ENCODE measurements at places on chromosomes 7 and 10.
A peak's percentile ranks its signal among the peaks of the same experiment; 100 is the strongest.

GRCh38 chr10:110668443-110668842 is 24.3 kb downstream of the RBM20 start:
- no peaks in the 10 kb centered on the region for H3K4me1 ChIP-seq
- no peaks in the 10 kb centered on the region for H3K27me3 ChIP-seq
- DNase-seq = no peak

DNA sequence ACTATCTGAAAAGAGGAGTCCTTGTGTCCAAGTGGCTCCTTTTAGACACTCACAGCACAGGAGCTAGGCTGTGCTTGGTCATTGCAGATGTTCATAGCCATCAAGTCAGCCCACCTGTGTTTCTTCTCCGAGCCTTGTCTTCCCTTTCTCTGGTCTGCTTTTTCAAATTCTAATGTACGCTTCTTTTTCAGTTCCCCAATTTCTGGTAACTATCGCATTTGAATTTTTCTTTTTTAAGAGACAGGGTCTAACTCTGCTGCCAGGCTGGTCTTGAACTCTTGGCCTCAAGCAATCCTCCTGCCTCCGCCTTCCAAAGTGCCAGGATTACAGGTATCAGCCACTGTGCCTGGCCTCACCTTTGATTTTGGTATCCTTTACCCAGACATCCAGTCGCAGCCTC is 18.9 kb downstream of the APBB1IP start:
- no peaks in the 10 kb centered on the region for H3K36me3 ChIP-seq
- no peaks in the 10 kb centered on the region for H3K4me1 ChIP-seq
- no peak overlapping the region for H3K27ac ChIP-seq
- no peak overlapping the region for H3K4me3 ChIP-seq
- DNase-seq = no peak

GRCh38 chr10:32023264-32023663 is 33.0 kb downstream of the KIF5B start:
- H3K27me3 ChIP-seq = no peaks in the 10 kb centered on the region
- H3K36me3 ChIP-seq = peaks cover 54% of the 10 kb centered on the region
- no peak for DNase-seq
- H3K4me3 ChIP-seq = no peak overlapping the region
- H3K4me1 ChIP-seq = no peaks in the 10 kb centered on the region

GRCh38 chr7:47493976-47494911 is 87.7 kb downstream of the TNS3 start:
- peak overlapping the region; percentile 20 for H3K27ac ChIP-seq
- no peaks in the 10 kb centered on the region for H3K27me3 ChIP-seq

DNA sequence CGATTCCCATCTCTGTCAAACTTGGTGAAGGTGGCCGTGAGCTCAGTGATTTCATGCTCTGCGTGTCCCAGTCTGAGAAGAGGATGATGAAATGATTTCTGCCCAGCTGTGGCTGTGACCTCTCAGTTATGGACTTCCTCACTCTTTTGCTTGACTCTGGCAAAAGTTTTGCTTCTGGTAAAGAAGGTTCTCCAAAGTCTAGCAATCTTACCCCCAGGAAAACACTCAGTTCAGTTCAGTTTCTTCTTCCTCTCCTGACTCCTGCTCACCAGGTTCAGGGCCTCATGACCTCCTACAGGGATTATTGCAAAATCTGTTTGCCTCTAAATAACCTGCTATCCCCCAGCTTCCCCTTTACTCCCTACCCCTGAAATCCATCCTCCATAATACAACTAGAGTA is 4.9 kb upstream of the BLOC1S2 start:
- H3K4me3 ChIP-seq = no peak overlapping the region
- H3K36me3 ChIP-seq = no peaks in the 10 kb centered on the region
- H3K27me3 ChIP-seq = no peaks in the 10 kb centered on the region
- peaks cover 8% of the 10 kb centered on the region for H3K4me1 ChIP-seq
- no peak overlapping the region for H3K27ac ChIP-seq
- DNase-seq = no peak

DNA sequence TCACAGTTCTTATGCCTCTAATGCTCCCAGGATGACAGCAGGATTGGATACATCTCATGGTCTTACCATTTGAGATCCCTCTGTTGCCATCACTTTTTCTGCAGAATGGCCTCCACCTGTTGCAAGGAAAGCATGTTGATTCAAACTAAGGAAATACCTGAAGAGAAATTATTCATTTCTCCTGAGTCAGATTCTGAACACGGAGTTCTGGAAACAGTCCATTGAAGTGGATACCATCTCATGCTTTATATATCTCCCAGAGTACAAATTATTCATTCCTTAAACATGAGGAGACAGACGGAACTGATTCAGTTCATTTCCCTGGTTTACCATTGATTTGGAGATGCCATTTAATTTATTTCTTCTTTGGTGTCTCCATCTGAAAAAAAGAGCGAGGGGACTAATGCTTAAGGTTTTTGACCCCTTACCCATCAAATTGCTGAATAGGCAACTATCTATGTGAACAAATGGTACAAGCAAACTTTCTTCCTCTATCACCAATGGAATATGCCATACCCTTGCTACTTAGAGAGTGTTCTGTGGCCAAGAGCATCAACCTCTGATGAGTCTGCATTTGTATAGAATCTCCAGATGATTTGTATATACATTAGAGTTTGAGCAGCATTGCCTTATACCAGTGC is 305.0 kb upstream of the LRGUK start:
- H3K4me3 ChIP-seq = no peak overlapping the region
- no peaks in the 10 kb centered on the region for H3K4me1 ChIP-seq
- peaks cover 7% of the 10 kb centered on the region for H3K36me3 ChIP-seq
- no peaks in the 10 kb centered on the region for H3K27me3 ChIP-seq

DNA sequence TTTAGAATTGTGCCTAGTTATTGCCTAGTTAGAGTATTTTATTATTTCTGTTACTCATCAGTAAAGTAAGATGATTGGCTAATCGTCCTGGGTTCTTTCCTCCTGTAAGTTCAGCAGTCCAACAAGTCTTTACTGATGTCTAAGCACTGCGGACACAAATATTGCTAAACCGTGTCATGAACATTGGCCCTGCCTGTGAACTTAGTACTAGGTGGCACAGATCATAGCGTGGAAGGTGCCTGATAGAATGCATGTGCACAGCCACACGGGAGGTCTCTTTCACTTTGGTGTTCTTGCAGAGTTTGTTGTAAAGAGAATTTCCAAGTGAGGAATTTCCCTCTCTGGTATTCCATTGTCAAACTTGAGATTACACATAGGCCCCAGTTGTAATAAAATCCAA is 38.0 kb downstream of the RBM33 start:
- H3K27me3 ChIP-seq = no peaks in the 10 kb centered on the region
- no peak for DNase-seq
- no peak overlapping the region for H3K4me3 ChIP-seq

DNA sequence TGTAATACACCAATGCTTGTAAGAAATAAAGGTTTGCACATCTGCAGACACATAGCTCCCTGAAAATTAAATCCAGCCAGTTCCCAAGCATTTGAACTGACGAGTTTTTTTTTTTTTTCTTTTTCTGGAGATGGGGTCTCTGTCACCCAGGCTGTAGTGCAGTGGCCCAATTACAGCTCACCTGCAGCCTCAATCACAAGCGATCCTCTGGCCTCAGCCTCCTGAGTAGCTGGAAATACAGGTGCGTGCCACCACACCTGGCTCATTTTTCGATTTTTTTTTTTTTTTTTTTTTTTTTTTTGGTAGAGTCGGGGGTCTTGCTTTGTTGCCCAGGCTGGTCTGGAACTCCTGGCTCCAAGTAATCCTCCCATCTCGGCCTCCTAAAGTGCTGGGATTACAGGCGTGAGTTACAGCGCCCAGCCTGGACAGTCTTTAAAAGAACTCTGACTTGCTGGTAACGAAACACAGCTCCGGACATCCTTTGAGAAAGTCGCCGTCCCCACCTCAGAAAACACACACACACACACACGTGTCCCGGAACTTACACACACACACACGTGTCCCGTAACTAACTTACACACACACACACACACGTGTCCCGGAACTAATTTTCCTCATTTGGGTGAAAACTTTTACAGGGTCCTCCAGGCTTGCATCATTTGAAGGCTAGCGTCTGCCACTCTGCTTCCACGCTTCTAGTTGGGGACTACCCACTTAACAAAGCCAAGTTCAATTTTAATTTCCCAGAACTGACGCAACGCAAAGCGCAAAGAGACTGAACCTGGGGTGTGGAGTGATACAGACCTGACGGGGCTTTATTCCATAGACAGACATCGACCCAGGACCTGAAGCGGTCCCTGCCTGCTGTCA is 18.6 kb downstream of the OCM2 start:
- DNase-seq = no peak
- no peaks in the 10 kb centered on the region for H3K27me3 ChIP-seq
- peak overlapping the region; percentile 71 for H3K27ac ChIP-seq

DNA sequence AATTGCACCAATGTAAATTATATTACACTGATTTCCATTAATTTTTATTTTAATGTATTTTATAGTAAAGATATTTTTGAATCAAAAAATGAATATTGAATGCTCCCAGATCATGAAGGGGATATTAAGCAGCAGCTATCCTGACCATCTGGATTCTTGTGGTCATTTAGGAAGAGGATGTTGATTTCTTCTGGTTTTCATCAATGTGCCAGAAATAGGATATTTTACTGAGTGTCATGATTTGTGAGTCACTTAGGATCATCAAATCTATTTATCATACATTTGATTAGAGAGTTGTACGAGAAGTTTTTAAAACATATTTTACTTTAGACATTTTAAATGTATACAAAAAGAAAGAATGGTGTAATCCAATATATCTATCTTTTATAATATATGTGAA is 366.3 kb upstream of the CHRM2 start:
- H3K36me3 ChIP-seq = no peaks in the 10 kb centered on the region
- no peak overlapping the region for H3K27ac ChIP-seq
- H3K27me3 ChIP-seq = no peaks in the 10 kb centered on the region
- no peak for DNase-seq
- H3K4me3 ChIP-seq = no peak overlapping the region
- no peaks in the 10 kb centered on the region for H3K4me1 ChIP-seq

DNA sequence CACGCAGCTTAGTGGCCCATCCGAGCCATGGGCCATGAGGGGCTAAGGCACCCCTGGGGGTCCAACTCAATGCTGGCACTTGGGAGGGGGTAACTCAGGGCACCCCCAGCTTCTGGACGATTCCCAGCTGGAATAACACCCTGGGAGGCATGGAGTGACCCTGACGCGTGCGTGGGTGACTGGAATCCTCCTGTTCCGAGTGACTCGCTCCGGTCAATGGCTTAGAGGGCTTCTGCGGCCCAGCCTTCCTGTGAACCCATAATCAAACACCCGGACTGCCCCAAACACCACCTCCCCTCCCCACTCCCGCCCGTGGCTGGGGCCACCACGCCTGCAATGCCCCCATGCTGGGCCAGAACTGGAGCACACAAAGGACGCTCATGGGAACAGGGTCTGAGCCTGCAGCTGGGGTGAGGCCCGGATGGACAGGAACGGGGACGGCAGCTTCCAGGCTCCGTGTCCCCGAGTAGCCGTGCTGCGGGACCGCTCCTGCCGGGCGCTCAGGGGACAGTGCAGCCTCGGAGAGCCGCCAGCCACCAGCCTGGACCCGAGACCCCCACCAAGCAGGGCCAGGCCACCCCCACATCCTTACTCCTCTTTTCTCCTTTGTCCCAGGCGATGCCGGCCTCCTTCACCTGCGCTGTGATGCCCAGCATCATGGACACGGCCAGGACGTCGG is 8.5 kb downstream of the INTS1 start:
- DNase-seq = no peak
- H3K27me3 ChIP-seq = no peaks in the 10 kb centered on the region
- H3K4me1 ChIP-seq = no peaks in the 10 kb centered on the region
- peaks cover 81% of the 10 kb centered on the region for H3K36me3 ChIP-seq
- H3K4me3 ChIP-seq = no peak overlapping the region
- no peak overlapping the region for H3K27ac ChIP-seq

DNA sequence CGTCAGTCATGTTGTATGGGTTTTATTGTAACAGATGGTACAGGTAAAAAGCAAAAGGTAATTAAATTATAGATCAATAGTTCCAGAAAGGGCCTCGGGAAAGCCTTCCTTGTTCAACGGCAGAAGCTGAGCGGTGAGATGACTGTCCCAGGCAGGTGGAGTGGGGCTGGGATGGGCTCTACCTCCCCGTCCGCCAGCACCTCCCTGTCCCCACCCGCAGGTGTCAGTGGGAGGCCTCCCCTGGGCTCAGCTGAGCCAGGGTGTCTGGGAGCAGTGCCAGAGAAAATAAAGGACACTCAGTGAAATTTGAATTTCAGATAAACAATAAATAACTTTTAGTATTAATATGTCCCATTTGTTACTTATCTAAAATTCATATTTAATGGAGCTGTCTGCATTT is 58.9 kb downstream of the CLRN3 start:
- H3K4me1 ChIP-seq = no peaks in the 10 kb centered on the region
- no peak for DNase-seq
- H3K27me3 ChIP-seq = no peaks in the 10 kb centered on the region
- no peaks in the 10 kb centered on the region for H3K36me3 ChIP-seq

GRCh38 chr7:154505362-154505761 is 453.2 kb downstream of the DPP6 start:
- no peaks in the 10 kb centered on the region for H3K4me1 ChIP-seq
- H3K4me3 ChIP-seq = no peak overlapping the region
- no peak overlapping the region for H3K27ac ChIP-seq
- H3K27me3 ChIP-seq = no peaks in the 10 kb centered on the region
- DNase-seq = no peak
- no peaks in the 10 kb centered on the region for H3K36me3 ChIP-seq

- no peak for DNase-seq
- no peaks in the 10 kb centered on the region for H3K4me1 ChIP-seq
- H3K36me3 ChIP-seq = no peaks in the 10 kb centered on the region
Measured at GRCh38 chr10:52759154-52759553, 13.4 kb downstream of the MBL2 start.

DNA sequence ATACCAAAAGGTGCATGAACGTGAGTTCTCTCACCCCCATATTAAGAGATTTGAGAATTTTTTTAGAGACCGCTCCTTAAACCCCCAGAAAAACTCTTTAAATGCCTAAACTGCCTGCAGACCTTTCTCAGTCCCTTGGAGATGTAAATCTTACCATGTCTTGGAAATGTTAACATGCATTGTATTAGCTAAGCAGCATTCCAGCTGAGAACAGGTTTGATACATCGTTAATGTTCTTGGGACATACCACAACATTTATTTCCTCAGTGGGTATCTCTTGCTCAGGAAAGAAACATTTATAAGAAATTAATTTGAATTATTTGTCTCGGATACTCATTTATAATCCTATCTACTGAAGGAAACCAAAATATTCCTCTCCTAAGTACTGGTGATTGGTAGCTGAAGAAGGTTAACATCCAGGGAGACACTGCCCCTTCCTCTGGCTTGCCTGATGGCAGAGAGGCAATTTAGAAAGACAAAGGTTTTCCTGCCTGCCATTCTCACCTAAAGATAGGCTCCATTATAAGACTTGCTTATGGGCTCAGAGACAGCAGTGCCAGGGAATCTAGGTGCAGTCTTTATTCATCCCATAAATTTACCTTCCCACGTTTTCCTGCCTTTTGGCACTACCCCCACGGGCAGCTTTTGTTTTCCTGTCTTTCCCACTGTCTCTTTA is 141.2 kb downstream of the COBL start:
- DNase-seq = no peak
- no peak overlapping the region for H3K4me3 ChIP-seq
- H3K27ac ChIP-seq = no peak overlapping the region
- no peaks in the 10 kb centered on the region for H3K27me3 ChIP-seq

- no peak overlapping the region for H3K27ac ChIP-seq
- H3K27me3 ChIP-seq = no peaks in the 10 kb centered on the region
- H3K36me3 ChIP-seq = no peaks in the 10 kb centered on the region
- H3K4me3 ChIP-seq = no peak overlapping the region
Measured at GRCh38 chr7:31335161-31335856, 5.2 kb downstream of the NEUROD6 start.

- no peaks in the 10 kb centered on the region for H3K27me3 ChIP-seq
- H3K4me3 ChIP-seq = no peak overlapping the region
- H3K4me1 ChIP-seq = no peaks in the 10 kb centered on the region
Measured at GRCh38 chr10:4626919-4627318, 199.1 kb upstream of the AKR1E2 start.

Data from thoracic aorta (tissue), 2 donors.